Dorsolateral prefrontal cortex (tissue), 122 donors: ENCODE measurements at places on chromosomes 11 and 22. TPM values are rescaled to one million over a fixed set of nuclear protein-coding genes. Genes with fewer than 3 reads are reported as not detected.

The ARHGAP42 gene
- total RNA-seq: 11.3 TPM

The DLG2 gene
- 344 TPM for total RNA-seq

DNA sequence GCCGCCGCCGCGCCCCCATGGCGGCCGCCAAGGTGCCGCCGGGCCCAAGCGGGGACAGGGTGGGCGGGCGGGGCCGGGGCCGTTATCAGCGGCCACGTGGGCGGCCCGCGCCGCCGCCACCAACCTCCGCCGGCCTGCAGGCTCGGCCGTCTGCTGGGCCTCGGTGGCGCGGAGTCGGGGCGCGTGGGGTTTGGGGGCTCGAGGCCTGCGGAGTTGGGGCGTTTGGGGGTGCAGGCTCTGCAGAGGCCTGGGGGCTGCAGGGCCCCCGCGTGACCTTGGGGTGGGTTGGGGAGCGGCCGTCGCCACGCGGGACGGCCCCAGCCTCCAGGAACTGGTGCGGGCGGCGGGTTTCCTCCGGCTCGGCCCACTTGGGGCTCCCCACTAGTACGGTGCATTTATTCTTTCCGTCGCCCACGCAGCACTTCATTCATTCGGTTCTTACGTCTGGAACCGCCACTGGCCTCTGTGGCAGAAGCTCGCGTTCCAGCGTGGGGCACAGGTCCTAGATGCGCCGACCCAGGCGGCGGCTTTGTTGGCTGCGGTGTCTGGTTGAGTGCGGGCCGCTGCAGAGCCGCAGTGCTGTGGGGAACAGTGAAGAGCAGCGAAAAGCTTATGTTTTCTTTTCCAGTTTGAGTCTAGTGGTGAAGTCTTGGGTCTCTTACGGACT, 740 bp upstream of the TRMT2A start:
- no peak for DNase-seq

GRCh38 chr22:20567371-20567847, 60.0 kb downstream of the MED15 start:
- no peak for DNase-seq

- peak; percentile 54 for DNase-seq
These were observed 20.9 kb downstream of the BRSK2 start for GRCh38 chr11:1410366-1411291.

DNA sequence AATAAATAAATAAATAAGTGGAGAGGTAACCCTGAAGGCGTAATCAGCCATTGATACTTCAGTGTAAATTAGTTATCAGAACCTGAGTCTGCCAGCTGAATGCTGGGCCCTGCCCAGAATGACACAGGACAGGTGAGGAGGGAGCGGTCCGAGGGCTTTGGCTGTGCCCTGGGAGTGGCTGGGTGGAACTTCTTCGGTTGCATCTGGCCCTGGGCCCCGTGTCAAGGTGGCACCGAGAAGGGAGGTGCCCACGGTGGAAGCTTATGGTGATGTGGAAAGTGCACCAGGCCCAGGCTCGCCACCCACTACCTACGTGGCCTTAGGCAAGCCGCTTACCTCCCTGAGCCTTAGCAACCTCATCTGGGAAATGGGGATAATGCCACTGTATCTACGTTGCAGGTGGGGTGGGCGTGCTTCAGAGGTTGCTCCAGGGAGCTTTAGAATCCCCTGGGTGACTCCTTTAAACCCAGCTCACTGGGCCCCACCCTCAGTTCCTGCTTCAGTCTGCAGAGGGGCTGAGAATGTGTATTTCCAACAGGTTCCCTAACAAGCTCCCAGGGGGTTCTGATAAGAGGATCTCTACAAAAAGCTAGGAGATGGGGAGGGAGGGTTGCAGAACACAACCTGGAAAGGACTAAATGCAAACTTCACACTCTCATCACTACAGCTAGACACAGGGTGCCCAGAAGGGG, 38.8 kb downstream of the TXN2 start:
- no peak for DNase-seq

GRCh38 chr11:68589547-68590216, 94.7 kb upstream of the GAL start:
- DNase-seq: no peak

DNA sequence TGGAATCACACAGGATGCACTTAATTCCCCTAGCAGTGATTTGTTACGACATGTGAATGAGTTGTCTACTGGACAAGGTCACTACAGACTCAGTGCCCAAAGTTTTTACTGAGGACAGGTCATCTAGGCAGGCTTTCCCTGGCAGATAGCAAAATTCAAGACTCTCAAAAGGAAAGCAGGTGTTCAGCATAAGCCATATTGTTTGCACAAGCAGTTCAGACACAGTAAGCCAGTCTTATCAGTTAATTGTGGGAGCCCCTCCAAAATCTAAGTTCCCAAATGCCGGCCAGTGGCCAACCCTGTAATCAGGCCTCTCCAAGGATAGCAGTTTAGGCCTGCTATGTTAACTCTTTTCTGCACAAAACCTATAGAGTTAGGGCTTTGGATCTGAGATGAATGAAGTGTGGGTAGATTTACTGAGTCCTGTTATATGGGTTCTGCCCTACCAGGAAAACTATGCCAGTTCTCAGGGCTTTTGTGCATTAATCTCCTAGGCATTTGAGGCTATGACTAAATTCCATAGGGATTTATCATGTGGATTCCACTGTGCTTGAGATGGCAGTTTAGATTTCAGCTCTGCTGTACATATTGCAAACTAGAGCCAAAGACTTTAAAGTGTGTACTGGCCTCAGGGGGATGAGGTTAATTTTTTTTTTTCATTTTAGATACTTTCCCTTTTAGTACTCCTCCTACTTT, 4.8 kb upstream of the ARHGEF12 start:
- DNase-seq: no peak

The PPP1CA gene
- 65.8 TPM for total RNA-seq

DNA sequence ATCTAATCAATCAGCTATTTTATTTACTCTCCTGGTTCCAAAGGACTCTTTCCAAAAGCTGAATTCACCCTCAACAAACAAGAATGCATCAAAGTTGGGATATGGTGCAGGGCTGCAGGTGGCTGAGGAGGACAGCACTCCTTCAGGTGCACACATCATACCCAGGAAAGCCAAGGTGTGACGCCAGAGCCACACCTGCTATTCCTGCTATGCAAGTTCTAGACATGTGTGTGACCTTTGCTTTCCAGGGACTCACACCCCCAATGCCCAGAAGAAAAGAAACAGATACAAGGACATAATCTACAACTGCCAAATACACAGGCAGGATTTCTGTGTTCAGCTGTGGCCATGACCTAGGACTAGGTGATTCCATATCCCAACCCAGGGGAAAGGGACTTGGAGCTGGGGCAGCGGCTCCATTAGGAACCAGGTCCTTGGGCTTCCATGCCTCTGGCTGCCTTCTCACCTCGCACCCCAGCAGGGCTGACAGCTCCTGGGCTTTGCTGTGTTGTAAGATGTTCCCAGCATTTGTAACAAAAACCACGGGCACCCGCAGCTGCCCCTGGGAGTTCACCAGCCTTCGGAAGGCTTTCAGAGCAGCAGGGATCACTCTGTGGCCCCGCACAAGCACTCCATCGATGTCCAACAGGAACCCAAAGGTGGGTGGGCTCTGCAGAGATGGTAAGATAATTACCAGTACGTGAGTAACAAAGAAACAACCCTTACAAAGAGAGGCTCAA, 9.8 kb downstream of the HDHD5 start:
- DNase-seq: no peak

DNA sequence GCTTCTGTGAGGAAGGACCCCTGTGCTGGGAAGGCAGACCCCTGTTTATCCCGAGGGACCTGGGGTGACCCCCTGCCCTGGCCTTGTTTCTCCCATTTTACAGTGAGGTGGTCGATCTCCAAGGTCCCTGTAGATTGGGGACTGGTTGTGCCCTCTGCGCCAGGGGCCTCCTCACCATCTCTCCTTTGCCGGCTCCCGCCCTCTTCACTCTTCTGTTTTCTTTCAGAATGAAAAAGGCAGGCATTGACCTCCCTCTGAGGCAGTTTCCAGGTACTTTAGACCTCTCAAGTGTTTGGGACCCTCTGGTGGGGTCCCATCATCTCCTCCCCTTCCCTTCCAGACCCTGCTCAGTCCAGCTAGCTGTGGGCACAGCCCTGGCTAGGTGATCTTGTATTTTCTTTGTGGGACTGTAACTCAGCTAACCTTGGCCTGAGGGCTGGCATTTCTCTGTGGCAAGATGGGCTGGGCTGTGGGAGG, 1.5 kb downstream of the SERPINH1 start:
- DNase-seq: no peak

- peak; percentile 84 for DNase-seq
These were observed 20.3 kb upstream of the WNT7B start for GRCh38 chr22:45997077-45997776.
